ENCODE measurements at places on chromosomes 5 and 9.

DNA sequence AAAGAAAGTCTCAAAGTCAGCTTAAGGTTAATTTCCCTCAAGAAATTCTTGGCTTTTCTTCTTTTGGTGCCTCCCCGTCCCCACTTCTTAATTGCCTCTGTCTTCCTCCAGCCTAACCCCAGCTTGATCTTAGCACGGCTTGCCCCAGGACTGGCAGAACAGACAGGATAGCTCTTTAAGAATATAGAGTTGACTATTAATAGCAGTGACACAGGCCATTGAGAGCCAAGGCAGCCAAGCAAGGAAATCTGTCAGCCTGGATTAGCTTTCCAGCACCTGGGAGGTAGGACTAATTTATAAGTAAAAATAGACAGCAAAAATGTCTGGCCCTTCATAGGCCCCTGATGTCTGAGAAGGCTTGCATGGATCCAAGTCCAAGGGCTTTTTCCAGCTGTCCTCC is 384.6 kb upstream of the SLC30A5 start:
- DNase-seq, result no peak

DNA sequence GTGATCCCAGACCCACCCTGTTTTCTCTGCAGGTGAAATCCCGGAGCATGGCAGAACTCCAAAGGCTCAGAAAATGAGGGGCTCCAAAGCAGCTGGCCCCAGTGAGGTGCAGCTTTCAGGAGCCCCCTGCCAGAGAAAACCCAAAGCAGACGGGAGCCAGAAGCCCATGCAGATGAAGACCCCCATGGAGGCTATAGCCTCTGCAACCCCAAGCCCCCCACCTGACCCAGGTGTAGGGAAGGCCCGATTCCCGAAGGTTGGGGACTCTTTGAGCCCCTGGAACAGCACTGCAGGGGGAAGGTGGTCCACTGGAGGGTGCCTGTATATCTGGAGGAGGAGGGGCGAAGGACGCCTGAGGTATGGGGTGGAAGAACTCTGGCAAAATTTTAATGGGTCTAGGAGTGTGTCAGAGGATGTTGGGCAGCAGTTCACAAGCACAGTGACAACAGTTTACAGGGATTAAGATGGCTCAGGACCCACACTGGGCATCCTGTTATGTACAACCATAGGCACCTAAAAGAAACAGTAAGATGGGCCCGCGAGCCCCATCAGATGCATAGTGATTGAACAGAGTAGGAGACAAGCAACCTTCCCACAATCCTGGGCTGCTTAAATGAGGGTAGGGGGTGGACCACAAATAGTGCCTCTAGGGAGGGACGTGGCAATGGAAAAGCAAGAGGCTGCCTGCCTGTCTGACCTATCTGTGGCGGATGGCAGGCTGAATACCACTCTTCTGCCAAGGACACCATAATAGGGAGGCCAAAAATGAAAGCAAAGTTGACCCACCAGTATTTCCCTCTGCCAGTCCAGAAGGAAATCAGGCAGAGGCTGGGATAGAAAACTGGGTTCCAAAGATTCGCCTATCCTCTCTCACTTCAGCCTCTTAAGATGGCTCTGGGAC is 16.4 kb upstream of the ANXA6 start:
- DNase-seq, result no peak

DNA sequence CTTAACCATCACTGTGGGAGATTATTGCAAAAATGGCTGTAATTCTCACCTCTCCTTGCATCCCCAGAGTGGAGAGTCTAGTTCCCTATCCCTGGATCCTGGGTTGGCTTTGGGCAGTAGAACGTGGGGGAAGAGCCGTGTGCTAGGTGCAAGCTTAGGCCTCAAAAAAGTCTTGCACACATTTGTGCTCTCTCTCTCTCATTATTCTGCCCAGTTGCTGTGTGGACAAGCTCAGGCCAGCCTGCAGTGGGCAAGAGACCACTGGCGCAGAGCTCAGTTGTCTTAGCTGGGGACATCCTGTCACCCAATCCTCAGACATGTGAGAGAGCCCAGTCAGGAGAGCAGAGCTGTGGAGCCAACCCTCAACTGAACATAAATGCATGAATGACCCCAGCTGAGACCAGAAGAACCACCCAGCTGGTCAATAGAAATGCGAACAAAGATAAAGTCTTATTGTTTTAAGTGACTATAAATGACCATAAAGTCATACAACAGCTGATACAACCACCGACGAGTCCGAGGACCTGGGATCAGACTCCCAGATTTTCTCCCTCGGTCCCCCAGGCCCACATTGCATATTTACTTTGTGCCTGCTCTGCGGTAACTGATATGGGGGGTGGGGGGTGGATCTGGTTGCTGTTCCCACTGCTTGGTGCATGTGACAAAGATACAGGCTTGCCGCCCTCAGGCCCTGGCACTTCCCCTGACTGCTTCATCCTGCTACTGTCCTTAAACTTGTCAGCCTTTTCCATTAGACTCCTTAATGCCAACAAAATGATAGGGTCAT is 166.4 kb upstream of the MVB12B start:
- no peak for DNase-seq

DNA sequence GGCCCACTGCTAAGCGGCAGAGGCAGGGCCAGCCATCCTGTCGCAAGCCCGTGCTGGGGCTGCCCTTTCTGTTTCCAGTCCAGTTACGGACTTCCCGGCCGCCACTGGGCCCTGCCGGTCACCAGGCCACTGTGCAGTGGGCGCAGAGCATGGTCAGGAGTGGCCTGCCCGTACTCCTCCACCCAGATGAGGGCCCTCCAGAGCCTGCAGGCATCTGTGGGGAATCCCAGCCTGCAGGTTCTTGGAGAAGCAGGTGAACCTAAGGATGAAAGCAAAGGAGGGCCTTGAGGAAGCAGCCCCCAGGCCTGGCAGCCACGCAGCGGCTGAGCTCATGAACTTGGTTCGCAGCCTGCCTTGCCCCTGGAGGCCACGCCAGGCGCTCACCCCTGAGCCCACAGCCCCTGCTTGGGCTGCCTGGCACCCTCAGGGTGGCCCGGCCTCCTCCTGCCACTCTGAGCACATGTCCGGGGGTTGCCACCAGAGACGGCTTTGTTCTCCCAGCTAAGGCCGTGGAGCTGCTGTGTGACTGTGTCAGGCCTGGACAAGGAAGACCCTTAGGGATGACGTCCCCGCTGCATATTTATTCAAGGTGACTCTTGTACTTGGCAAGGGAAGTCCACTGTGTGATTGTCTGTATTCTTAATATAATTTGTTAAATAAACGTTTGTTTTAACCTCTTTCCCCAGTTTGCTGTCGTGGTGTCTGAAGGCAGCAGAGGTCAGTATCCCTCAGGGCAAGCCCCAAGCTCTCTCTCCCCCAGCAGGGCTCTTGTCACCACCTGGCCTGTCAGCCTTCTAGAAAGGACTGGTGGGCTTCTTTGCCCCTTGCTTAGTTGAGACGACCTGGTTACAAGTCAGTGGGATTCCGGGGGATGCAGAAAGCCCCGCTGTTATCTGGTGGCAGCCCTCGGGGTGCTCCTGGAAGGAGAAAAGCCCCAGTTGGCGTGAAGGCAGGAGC is 107.1 kb upstream of the LMX1B start:
- no peak for DNase-seq

DNA sequence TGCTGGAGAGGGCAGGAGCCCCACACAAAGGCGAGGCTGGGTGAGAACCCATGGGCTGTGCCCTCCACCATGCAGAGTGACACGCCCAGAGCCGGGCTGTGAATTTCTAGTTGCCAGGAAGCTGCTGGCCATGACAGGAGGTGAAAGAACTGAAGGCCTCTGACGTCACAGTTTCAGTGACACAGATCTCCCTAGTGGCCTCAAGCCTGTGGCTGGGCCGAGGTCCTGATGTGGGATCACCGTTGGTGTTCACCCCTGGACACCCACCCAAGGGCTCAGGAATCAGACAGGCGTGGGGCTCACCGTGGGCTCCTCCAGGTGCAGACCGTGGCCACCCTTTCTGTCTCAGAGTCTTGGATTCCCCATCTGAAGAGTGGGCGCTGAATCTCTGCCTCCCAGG is 39.9 kb downstream of the MSX2 start:
- DNase-seq, result no peak

GRCh38 chr9:109730228-109730627 is 49.8 kb upstream of the PALM2AKAP2 start:
- DNase-seq, result peak; percentile 18

DNA sequence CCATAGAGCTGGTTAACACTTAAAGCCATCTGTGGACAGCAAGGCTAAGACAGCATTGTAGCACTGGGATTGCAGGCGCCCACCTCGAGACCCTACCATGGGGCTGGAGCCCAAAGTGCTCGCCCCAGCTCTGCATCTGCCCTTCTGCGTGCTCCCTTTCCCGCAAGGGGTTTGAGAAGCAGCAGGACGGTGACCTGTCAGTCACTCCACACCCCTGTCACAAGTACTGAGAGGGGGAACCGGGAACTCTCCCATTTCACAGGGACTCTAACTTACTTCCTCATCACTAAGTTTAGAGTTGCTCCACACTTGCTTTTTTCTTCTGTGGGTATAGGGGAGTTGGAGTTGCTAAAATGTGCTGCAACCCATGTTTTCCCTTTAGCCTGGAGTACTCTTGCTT is 273.2 kb downstream of the SMARCA2 start:
- DNase-seq, result no peak

GRCh38 chr5:178058321-178059012 is 54.9 kb upstream of the N4BP3 start:
- DNase-seq, result peak; percentile 65

DNA sequence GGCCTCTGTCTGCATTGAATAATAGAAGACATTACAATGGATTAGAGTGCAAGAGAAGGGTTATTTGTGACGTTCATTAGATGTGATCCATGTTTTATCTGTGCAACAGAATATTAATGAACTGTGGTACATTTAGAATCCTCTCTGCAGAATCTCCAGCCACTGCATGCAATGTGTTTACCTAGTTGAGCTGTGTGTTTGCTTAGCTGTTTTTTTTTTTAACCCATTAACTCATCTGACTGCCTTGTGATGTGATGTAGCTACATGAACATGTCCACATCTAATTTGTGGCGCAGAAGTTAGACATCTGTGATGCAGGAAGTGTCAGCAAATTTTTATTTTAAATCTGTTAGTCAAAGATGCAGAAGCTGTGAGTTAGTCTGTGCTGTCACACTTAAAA is 236.9 kb downstream of the CD180 start:
- DNase-seq, result peak; percentile 23

DNA sequence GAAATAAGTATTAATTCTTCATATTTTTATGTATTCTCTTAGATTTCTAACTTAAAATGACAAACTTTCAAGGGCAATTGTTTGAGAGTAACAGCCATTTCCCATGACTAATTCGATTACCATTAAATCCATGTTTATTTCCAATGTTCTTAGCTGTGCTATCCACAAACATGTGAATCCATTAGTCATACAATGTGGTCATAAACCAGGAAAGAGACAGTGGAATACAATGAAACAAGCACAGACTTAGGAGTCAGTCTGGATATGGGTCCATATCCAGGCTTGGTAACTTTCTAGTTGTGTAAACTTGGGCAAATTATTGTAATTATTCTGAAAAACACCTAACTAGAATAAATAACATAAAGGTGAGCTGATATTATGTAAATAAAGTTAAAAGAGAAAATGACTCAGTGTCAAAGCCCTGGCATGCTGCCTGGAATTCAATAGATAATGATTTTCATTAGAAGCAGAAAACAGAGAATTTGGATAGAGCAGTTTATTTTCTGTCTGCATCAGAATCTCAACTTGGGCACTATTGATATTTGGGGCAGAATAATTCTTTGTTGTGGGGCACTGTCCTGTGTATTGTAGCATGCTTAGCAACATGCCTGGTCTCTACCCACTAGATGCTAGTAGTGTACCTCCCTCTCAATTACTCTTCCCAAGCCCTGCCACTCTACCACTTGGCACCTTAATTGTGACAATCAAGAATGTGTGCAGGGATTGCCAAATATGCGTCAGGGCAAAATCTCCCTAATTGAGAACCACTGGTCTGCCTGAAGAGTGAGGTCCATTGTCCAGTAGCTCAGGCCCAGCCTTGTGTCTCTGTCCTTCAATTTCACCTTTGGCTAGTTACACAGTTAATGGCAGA is 44.7 kb upstream of the SLC27A6 start:
- DNase-seq, result no peak

DNA sequence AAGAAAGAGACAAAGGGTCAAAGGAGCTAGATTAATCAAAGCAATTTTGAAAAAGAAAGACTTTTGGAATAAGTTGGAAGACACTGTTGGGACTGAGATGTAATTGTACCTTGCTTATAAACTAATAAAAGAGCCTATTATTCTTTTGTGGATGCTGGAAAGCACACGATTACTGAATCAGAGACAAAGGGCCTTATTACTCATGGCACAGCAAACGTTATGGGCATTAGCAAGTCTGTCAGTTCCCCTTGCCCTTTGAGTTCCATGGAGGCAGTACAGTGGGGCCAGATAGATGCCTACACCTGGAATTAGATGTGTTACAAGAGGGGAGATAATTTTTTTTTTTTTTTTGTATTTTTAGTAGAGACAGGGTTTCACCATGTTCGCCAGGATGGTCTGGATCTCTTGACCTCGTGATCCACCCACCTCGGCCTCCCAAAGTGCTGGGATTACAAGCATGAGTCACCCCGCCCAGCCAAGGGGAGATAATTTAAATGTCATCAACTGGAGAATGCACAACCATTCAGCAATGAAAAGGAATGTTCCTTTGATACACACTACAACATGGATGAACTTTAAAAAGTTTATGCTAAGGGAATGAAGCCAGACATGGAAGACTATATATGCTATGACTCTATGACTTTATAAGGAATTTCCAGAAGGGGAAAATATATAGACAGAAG is 128.9 kb downstream of the STARD4 start:
- no peak for DNase-seq

GRCh38 chr9:113949571-113950078 is 73.5 kb downstream of the ZNF618 start:
- no peak for DNase-seq

GRCh38 chr9:109251080-109251775 is 69.6 kb downstream of the EPB41L4B start:
- peak; percentile 94 for DNase-seq

DNA sequence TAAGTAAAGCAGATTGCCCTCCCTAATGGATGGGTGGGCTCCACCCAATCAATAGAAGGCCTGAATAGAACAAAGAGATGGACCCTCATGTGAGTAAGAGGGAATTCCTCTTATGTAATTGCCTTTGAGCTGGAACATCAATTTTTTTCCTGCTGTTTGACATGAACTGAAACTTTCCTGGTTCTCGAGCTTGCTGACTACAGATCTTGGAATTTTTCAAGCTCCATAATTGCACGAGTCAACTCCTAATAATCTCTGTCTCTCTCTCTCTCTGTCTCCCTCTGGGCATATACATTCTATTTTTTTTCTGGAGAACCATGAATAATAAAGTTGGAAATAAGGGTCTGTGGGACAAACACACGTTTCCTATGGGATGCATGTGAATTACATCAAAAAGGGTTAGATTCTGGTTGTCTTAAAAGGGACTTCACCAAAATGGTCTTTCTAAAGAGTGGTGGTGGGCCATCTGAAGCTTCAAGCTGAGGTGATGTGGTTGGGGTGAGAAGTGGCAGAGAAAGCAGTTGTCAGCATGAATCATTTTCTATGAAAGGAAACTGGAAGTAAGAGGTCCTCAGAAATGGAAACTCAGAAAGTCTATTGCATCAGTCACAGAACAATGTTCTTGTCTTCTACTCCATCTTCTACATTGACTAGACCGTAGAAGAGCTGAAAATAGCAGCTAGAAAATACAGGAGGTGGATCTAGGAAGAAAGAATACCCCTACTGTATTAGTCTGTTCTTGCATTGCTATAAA is 47.0 kb upstream of the HOMER1 start:
- DNase-seq, result no peak

GRCh38 chr5:122846051-122846550 is 688 bp downstream of the SNX24 start:
- DNase-seq, result no peak

Measured in DMS153 (cell line).